ENCODE measurements at places on chromosomes 16 and 17.
A peak's percentile ranks its signal among the peaks of the same experiment; 100 is the strongest.

DNA sequence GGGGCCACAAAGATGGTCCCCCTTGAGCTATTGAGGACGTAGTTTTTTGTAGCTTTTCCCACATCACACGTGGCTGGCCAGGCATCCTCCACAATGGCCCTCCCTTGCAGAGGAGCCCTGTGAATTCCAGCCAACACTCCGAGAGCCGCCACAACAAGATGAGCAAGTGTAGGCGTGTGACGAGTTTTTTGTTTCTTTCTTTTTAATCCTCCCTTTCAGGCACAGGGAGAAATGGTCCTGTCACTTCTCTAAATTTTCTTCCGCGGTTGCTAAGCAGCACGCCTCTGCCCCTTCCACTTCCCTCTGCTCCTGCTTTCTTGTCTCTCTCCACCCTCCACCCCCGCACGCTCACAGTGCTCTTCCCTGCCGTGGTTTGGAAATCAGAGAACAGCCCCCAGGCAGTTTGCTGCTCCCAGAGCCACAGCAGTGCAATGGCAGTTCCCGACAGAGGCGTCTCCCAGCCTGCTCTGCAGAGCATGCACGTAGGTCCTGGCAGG, 68.0 kb upstream of the MRTFB start:
- no peak for DNase-seq

DNA sequence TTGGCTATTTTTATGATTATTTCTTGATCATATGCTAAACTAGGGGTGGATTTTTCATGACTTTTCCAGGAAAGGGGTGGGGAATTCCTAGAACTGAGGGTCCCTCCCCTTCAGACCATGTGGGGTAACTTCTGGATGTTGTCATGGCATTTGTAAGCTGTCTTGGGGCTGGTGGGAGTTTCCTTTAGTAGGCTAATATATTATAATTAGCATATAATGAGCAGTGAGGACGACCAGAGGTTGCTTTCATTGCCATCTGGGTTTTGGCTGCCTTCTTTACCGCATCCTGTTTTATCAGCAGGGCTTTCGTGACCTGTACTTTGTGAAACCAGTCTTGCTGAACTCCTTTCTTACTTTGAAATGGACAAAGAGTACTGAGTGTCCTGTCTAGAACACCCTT, 40.4 kb upstream of the ABCA5 start:
- DNase-seq: no peak

DNA sequence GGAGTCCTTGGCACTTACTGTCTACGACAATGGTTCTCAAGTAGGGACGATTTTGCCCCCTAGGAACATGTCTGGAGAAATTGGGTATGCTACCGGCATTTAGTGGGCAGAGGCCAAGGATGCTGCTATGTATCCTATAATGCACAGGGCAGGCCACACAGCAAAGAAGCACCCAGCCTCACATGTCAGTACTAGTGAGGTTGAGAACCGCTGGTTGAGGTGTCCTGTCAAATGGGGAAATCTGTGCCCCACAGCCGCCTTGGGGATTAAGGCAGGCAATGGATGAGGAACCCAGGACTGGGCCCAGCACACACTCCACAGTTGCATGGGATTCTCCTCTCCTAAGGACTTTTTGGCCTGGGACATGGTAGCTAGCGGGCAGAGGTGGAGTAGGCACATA, 86.7 kb upstream of the TOB1 start:
- no peak for DNase-seq

- DNase-seq: no peak
These were observed 169.0 kb upstream of the NOL11 start for GRCh38 chr17:67548693-67549092.

DNA sequence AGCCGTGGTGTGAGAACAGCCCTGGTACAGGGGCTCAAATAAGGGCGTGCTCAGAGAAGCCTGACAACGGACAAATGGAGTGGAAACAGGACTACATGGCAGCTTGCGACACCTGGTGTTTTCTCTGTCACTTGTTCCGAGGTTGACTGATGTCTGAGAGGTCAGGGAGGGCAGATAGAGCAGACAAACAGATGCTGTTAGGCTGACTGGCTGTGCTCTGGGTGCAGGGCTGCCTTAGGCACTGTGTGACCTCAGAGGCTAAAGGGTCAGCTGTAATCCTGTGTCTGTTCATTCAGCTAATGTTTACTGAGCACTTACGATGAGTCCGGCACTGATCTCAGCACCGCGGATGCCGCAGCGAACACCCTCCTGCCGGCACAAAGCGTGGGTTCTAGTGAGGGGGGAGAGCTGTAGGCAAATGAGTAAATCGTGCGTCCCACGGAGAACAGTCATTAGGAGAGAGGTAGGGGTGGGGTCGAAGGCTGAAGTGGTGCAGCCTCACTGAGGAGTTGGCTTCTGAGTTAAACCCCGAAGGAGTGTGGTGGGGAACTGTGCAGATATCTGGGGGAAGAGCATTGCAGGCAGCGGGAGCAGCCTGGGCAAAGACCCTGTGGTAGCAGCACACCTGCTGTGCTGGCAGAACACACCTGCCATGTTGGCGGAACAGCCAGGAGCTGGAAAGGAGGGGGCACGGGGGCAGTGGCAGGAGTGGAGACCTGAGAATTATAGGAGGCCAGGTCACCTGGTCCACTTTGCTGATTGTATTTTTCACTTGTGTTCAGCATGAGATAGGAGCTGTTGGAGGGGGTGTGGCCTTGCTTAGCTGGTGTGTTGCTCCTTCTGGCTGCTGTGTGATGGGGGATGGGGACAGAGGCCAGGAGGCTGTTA, 35.0 kb downstream of the GPT2 start:
- no peak for DNase-seq

DNA sequence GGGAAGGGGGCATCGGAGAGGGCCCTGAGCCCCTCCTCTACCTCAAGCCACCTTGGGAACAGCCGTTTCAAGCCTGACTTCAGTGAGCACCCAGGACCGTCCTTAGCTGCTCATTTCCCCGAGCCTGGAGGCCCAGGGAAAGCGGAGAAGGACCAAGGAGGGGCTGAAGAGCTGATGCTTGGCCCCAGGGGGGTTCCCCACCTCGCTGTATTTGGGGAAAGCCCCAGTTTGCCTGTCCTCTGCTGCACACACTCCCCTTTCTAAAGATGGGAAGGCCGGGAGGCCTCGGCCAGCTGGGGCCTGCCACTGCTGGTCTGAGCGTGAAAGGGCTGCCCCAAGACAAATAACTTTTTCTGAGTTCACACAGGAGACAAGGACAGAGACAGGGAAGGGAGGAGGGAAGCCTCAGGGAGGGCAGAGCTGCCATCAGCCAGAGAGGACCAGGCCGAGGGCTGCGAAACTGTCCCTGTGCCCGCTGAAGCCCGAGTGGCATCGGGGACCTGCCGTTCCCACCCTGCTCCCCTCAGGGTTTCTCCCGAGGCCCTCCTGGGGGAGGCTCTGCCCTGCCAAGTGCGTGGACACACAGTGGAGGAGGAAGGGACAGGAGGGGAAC, 11.6 kb downstream of the ZACN start:
- no peak for DNase-seq

GRCh38 chr17:5607946-5608345, 23.6 kb upstream of the NLRP1 start:
- no peak for DNase-seq

GRCh38 chr16:89354325-89354724, 136.0 kb downstream of the ANKRD11 start:
- no peak for DNase-seq

DNA sequence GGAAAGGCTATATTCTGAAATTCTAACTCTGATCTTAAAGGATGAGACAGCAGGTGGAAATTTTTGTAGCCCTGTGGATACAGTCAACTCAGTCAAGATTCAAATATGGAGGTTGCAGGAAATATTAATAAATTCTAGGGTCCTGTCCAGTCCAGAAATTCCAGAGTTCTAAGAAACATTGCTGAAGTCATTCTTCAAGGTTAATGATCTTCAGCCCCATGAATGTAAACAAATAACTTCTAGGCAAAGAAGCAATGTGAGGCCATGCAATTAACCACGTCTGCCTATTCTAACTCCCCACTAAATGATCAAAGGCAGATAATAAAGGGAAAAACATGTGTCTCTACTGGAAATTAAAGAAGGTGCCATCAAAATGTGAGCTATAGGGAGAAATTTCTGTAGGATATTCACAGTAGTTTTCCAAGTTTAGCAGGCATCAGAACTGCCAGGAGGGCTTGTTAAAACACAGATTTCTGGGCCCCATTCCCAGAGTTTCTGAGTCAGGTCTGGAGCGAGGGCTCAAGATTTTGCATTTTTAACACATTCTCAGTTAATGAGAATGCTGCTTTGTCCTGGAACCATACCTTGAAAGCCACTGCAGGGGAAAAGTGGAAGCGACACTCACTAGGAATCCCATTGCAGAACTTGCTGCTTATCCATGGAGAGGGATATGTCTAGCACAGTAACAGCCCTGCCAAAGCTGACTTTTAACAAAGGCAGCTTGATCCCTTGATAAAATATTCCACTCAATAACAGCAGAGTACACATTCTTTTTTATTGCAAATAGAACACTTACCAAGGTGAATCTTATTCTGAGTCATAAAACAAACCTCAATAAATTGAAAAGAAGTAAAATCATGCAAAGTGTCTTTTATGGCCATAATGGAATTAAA, 61.8 kb downstream of the DNAH3 start:
- no peak for DNase-seq

GRCh38 chr16:85372627-85373372, 240.3 kb upstream of the GSE1 start:
- DNase-seq: peak; percentile 68

DNA sequence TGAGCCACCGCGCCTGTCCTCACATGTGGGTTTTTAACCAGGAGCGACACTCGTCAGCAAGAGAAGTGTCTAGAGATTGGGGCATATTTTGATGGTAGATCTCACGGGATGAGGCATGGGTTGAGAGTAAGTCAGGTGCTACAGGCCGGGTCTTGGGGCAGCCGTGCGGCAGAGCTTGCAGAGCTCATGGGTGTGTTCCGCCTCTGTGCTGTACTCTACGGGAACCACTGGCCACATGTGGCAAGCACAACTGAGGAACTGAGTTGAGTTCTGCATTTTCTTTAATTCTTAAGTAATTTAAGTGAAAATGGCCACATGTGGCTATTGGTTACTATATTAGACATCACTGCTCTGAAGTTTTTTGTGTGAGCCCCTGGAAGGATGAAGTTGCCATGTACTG, 9.6 kb downstream of the CLUAP1 start:
- no peak for DNase-seq

DNA sequence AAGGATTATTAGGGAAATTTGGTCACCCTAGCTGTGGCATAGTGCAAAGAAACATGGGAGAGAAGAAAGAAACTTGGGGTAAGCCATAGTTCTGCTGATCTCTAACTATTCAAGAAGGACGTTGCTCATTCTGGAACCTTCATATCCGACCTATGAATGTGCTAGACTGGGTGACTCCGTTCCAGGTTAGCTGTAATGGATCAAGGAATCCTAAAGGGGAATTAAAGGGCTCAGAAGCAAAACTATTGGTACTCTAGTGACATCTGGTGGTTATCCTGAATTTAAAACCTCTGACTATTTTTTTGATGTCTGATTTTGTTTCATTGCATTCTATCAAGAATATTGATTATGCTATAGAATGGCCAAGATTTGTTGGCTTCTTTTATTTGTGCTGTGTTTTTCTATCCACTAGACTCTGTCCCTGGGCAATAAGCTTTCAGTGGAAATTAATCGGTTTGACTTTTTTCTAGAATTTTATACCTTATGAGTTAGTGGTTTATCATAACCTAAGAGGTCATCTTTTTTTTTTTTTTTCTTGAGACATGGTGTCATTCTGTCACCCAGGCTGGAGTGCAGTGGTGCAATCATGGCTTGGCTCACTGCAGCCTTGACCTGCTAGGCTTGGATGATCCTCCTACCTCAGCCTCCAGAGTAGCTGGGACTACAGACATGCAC, 19.5 kb downstream of the PCTP start:
- DNase-seq: peak; percentile 43

DNA sequence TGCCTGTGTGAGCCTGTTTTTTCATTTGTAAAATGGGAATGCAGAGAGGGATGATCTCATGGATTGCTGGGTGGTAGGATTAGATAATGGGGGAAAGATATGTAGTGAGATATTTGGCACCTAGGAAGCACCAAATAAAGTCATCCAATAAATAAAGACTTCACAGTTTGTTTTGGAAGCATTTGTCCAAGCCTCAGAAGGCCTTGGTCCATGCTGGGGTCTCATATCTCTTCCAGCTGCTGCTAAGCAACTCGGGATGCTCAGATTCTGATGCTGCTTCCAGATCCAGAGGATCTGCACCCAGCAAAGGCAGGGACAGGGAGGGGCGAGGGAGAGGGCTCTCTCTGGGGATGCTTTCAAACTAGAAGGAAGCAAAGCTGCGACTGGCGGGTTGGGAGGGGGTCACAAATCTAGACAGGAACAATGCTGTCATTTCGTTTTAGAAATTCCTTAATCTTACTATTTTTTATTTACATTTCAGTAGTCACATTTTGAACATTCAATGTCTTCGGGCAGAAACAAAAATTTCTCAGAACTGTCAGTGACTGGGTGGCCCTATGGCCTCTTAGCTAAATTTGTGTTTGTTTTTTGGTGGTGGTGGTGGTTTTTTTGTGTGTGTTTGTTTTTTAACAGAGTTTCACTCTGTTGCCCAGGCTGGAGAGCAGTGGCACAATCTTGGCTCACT, 114.9 kb upstream of the CDH5 start:
- no peak for DNase-seq
